ENCODE measurements at places on chromosomes 12 and 14. TPM values are rescaled to one million over a fixed set of nuclear protein-coding genes. Genes with fewer than 3 reads are reported as not detected.

Gene RHOF
- total RNA-seq, result 22.8 TPM

Gene SLC17A8
- total RNA-seq, result 10.1 TPM

Gene HIGD1C
- total RNA-seq, result not detected

Gene SLC35F4
- 7.6 TPM for total RNA-seq

Gene GZMB
- not detected for total RNA-seq

Gene OAS3
- total RNA-seq, result 3.5 TPM

Gene TOMM20L
- total RNA-seq, result not detected

Gene TAS2R46
- 3.2 TPM for total RNA-seq

Gene KRT80
- not detected for total RNA-seq

Gene IRF2BPL
- 46.8 TPM for total RNA-seq

Gene POTEM
- total RNA-seq, result not detected

Gene GAS2L3
- total RNA-seq, result 39.7 TPM

Gene ABCD2
- total RNA-seq, result 21.0 TPM

Gene C12orf54
- not detected for total RNA-seq

Gene ANG
- 0.92 TPM for total RNA-seq

Gene KIF26A
- 9.2 TPM for total RNA-seq

Gene TCL1B
- total RNA-seq, result not detected

Gene STON2
- 109 TPM for total RNA-seq

Gene ZBTB42
- total RNA-seq, result 1.2 TPM
